MCF 10A (cell line): ENCODE measurements at places on chromosomes 3 and 15. TPM values are rescaled to one million over a fixed set of nuclear protein-coding genes. Genes with fewer than 3 reads are reported as not detected.

- peak; percentile 80 for DNase-seq
Measured at GRCh38 chr3:31275038-31275572, 257.6 kb upstream of the STT3B start.

- DNase-seq = no peak
Measured at GRCh38 chr3:169923831-169924230, 12.5 kb downstream of the SAMD7 start.

DNA sequence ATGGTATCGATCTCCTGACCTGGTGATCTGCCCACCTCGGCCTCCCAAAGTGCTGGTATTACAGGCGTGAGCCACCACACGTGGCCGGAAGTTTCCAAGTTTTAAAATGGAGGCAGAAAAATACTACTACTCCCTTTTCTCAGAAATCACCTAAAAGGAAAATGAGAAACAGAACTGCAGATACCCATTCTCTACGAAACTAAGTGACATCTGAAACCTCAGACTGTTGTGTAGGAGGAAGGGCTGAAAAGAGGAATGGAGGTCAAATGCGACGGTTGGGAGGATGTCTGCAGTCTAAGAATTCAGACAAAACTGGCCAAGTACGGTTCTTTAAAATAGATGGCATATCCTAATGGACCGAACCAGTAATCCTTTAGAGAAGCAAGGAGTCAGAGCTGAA lies 24.1 kb downstream of the WDR48 start:
- no peak for DNase-seq

GRCh38 chr3:185253645-185254410 lies at the start of gene EHHADH:
Gene EHHADH (minus strand): TSS chr3:185254049. CDS start chr3:185254022, 27 bp downstream.
- peak; percentile 74 for DNase-seq

GRCh38 chr3:45765266-45765851 lies 31.0 kb downstream of the SLC6A20 start:
- DNase-seq = no peak

GRCh38 chr3:41324156-41324475 lies 124.8 kb downstream of the CTNNB1 start:
- no peak for DNase-seq

- DNase-seq = no peak
Measured at GRCh38 chr3:62724503-62724902, 150.7 kb downstream of the CADPS start.

GRCh38 chr15:87757084-87757483 lies 499.5 kb downstream of the NTRK3 start:
- no peak for DNase-seq

DNA sequence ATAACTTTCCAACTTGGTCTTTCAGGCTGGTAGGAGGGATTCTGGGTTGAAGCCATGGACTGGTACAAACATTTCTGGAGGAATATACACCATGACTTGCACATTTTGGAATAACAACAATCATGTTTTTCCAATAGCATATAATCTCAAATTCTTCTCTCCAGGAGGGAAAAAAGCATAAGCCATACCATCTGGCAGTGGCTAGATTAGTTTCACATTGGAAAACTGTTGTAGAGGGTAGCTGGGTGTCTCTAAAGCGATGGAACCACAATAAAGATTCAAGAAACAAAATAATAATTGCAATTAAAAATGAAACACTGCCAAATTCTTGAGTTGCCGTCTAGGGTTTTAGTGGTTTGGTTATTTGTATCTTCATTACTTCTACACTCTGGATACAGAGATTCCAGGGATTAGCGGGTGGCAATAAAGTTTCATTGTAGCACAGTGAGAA lies 278.5 kb upstream of the RASGRP1 start:
- DNase-seq = no peak

SIDT1 gene
- 0.22 and 0.28 TPM in 2 replicates for total RNA-seq

SI gene
- total RNA-seq = not detected in 2 replicates

CP gene
- 0.37 TPM in 1 of 2 replicates, not detected in the other for total RNA-seq

ASB14 gene
- not detected in 2 replicates for total RNA-seq
